Dorsolateral prefrontal cortex (tissue), 122 donors: ENCODE measurements at places on chromosomes 16 and 17. TPM values are rescaled to one million over a fixed set of nuclear protein-coding genes. Genes with fewer than 3 reads are reported as not detected.

Gene RAC3
- total RNA-seq, result 19.2 TPM

GRCh38 chr17:38476549-38476948, 48.3 kb downstream of the ARHGAP23 start:
- DNase-seq, result no peak

- DNase-seq, result no peak
Observed at GRCh38 chr16:17350207-17350606, 120.6 kb downstream of the XYLT1 start.

DNA sequence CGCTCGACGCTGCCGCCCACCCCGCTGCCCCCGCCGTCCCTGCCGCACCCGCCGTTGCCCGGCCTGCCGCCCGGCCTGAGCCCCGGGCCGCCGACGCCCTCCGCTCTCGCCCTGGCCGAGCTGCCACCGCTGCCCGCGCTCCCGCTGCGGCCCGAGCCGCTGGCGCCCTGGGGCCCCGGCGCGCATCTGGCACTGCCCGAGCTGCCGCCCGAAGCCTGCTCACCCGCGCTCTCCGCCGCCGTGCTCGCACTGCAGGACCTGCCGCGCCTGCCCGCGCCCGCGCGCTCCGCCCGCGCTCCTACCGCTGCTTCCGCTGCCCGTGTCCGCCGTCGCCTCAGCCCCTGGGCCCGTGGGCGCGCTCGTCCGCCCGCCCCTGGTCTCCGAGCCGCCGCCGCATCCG, 8.4 kb upstream of the CLDN9 start:
- no peak for DNase-seq

DNA sequence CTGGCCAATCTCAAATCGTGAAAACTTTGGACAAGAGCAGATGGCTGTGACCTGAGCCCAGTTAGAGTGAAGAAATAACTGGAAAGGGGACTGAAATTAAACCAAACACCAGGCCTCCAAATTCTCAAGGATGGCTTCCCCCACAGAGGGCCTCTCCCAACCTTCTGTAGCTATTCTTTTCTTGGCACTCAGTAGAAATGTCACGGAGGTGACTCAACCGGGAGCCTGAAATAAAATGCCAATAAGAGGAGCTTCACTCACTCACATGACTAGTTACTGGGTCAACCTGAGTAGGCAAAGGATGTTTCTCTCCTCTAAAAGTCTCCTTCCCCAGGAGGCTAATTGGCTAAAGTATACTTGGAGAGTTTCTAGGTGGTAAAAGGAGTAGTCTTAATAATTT, 230.7 kb downstream of the MAF start:
- no peak for DNase-seq

DNA sequence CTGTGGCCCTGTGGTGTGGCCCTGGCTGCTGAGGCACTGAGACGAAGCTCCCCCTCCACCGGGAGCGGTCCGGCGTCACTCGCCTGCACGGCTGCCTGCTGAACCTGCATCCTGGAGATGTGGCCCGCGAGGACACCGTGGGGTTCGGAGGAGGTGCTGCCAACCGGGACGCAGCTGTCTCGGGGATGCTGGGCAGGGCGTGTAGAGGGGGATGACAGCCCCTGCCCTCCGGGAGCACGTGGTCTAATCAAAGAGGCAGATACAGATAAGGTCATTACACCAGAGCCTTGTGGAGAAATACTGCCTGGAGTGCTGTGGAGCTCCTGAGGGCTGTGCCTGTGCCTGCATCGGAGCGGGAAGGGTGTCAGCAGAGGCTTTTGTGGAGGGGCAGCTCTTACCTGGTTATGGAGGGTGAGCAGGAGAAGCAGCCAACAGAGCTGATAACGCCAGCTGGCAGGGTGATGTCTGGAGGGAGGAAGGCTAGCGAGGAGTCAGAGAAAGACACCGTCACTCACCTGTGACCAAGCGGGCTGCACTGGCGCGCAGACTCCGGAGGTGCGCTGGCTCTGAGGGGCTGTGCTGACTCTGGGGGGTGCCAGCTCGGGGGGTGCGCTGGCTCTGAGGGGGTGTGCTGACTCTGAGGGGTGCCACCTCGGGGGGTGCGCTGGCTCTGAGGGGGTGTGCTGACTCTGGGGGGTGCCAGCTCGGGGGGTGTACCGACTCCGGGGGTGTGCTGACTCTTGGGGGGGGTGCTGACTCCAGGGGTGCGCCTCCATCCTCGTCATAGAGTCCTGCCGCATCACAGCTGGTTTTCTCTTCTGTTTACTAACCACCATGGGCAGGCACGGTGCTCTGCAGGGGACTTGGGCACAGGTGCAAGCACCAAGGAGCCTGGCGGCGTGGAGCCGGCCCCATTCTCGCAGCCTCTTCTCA, 104.7 kb upstream of the CHMP6 start:
- no peak for DNase-seq

Gene ADAD2
- 1.5 TPM for total RNA-seq

Gene TEX14
- 1.8 TPM for total RNA-seq

GRCh38 chr17:82248815-82249674, 20.2 kb downstream of the SLC16A3 start:
- DNase-seq, result no peak

DNA sequence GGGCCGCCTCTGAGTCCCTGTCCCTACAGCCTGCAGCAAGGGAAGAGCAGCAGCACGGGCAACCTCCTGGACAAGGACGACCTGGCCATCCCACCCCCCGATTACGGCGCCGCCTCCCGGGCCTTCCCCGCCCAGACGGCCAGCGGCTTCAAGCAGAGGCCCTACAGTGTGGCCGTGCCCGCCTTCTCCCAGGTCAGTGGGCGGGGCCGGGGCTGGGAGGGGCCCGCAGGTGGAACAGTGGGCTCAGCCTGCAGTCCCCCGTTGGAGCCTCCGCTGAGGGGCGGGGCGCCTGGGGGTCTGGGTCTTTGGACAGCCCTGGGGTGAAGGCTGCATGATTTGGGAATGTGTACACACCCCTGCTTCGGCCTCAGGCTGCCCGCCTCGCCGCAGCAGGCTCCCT, 58.6 kb upstream of the PVALEF start:
- DNase-seq, result no peak

Gene KRT25
- total RNA-seq, result not detected

- DNase-seq, result no peak
Observed at GRCh38 chr16:27840311-27841060, 223.0 kb downstream of the GSG1L start.

GRCh38 chr17:35116845-35117244, 2.8 kb downstream of the RAD51D start:
- no peak for DNase-seq

- no peak for DNase-seq
Observed at GRCh38 chr16:228151-228851, 948 bp downstream of the LUC7L start.

- no peak for DNase-seq
Observed at GRCh38 chr17:49746791-49747490, 17.0 kb downstream of the FAM117A start.

DNA sequence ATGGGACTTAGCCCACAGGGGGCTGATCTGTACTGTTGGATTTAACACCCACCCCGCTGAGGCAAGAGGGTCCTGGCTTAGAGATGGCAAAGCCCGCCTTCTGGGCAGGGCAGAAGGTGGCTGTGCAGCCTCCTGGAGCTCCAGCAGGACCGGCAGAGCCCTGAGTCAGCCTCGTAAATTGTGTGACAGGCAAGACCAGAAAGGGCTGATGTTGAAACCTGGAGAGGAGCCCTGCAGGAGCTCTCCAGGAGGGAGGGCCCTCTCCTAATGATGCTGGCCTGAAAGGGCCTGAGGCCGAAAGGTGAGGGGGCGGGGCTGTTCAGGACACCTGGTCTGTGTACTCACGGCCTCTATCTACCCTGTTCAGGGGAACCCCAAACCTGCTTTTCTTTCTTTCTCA, 22.5 kb upstream of the MYO15B start:
- DNase-seq, result no peak

DNA sequence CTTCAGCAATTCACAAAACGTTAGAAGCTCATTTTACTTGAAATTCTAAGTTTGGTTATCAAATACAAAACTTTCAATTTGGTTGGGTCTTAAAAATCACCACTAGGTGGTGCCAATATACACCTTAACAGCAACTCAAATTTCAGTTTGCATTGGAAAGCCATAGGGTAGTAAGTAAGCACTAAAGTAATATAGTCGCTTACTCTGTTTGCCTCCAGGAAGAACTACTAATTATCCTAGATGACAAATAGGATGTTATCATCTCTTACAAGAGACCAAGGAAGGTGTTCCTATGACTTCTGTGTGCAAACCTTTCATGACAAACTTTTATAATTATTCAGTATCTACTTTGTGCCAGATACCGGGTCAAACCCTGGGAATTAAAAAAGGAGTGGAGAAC, 93.3 kb downstream of the MYO1D start:
- no peak for DNase-seq

DNA sequence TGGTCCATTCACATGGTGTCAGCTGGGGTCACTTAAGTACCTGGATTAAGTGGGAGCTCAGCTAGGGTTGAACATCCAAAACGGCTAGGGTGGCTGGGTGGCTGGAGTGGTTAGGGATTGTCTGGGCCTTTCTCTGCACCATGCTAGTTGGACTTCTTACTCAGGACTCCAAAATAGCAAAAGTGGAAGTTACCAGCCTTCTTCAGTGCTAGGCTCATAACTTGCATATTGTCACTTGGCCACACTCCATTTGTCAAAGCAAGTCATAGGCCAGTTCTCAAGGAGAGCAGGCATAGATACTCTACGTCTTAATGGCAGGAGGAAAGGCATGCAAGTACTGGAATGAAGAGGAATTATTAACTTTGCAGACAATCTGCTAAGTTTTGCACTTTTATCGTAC, 69.7 kb downstream of the ESRP2 start:
- no peak for DNase-seq

Gene TSNAXIP1
- 10.1 TPM for total RNA-seq

DNA sequence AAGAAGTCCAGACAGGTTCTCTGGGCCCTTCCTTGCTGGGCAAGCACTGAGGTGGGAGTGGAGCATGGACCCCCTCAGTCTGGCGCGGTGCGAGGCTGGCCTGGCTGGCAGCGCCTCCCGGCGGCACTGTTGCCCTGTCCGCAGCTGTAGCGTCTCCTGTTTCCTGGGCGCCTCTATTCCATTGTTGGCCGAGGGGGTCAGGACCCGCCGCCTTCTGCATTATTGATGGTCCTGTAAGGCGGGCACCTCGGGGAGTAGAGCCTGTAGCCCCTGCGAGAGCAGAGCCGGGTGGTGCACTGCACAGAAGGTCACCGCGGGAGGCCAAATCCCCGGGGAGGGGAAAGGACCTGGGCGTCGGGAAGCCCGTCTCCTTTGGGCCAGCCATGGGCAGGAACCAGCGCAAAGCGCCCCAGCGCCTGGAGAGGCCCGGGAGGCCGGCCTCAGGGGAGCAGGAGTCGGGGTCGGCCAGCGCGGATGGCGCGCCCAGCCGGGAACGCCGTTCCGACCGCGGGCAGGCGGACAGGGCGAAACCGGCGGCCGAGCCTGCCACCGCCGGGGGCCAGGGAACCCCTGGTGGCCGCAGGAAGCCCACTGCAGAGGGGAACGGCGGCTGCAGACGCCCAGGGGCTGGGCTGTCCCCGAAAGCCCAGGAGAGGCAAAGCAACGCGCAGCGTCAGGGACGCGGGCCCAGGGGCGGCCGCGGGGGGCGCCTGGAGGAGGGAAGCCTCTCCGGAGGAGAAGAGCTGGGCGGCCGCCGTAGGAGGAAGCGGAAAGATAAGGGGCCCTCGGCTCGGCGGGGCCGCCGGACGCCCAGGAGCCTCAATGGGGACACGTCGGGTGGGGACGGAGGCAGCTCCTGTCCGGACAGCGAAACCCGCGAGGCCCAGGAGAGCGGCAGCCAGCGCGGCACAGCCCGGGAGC, at the start of gene MYO15B:
TSS of gene MYO15B (plus strand) at position 126 of the 921 bp plus-strand sequence. CDS start at position 384, 258 bp downstream.
- DNase-seq, result peak; percentile 51

- no peak for DNase-seq
Observed at GRCh38 chr17:54771409-54771915, 129.2 kb upstream of the TOM1L1 start.

GRCh38 chr17:79038545-79039135, 14.7 kb downstream of the C1QTNF1 start:
- DNase-seq, result no peak

DNA sequence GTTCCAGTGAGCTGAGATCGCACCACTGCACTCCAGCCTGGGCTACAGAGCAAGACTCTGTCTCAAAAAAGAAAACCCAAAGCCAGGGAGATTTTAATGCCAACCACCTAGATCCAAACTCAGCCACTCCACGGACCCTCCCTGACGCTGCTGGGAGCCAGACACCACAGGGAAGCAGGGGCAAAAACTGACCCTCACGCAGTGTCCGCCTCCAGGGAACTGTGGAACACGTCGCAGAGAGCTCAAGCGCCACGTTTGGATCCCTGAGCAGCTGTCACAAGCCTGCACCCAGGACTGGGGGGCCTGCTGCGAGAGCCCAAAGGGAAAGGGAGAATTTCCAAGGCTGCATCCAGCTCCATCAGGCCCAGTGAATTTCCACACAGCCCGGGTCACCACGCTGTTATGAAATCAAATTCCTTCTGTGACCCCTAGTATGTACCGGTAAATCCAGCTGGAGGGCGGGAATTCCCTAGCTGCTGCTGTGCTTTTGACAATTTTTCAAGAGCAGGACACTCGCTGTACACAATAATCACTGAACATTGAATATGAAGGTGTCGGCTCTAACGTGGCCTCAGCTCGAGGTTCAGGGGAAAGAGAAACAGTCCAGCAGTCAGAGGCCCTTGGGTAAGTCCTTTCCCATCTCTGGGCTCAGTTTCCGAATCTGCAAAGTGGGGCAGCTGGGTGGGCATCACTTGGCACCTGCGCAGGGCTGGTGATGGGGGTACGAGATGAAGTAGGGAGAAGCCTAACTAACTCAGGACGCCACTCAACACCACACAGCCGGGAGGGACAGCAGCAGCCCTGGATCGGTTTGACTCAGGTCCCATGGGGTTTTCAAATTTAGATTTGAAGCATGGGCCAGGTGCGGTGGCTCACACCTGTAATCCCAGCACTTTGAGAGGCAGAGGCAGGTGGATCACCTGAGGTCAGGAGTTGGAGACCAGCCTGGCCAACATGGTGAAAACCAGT, 8.6 kb downstream of the CARHSP1 start:
- no peak for DNase-seq

Gene LDHD
- 22.3 TPM for total RNA-seq

- DNase-seq, result no peak
Observed at GRCh38 chr16:81273223-81273950, 34.9 kb downstream of the BCO1 start.

Gene MT1F
- 127 TPM for total RNA-seq

Gene STH
- 8.2 TPM for total RNA-seq

DNA sequence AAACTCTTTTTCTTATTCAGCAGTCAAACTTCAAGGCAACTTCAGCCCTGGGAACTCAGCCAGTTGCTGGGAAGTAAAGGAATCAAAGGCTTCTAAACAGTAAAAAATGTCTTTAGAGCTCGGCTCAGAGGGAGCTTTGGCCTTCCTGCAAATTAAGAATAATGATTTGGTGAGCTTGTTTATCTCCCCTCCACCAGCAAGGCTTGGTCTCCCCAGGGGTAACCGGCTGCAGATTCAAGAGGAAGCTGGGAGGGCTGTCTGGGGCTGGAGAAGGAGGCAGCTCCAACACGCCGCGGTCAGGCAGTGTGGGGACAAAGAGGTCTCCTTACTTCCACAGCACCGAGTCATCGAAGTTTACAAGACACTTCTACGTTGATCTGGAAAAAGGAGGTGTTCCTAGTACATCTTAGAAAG, 17.7 kb upstream of the DOC2B start:
- DNase-seq, result no peak
